Breast epithelium (tissue), 4 donors: ENCODE measurements at places on chromosomes 6 and 20. TPM values are rescaled to one million over a fixed set of nuclear protein-coding genes. Genes with fewer than 3 reads are reported as not detected.
A peak's percentile ranks its signal among the peaks of the same experiment; 100 is the strongest.

The HSPA1B gene
- total RNA-seq: 113 TPM

The AAR2 gene
- total RNA-seq: 38.5 TPM

The DNAH8 gene
- not detected for total RNA-seq

The C20orf96 gene
- total RNA-seq: 2.6 TPM

The C20orf141 gene
- not detected for total RNA-seq

The LAMA4 gene
- total RNA-seq: 142 TPM

The DSN1 gene
- 13.1 TPM for total RNA-seq

The PTK7 gene
- total RNA-seq: 52.1 TPM

The MLN gene
- not detected for total RNA-seq

The CDSN gene
- total RNA-seq: not detected

The GUCA1A gene
- total RNA-seq: not detected

The CLVS2 gene
- total RNA-seq: not detected

The RSPO4 gene
- total RNA-seq: not detected

The SYCP2 gene
- 12.5 TPM for total RNA-seq

The SIRPB1 gene
- 5.8 TPM for total RNA-seq

The RIMS4 gene
- total RNA-seq: 0.66 TPM

The GCNT2 gene
- 22.0 TPM for total RNA-seq

The DNAAF9 gene
- 15.7 TPM for total RNA-seq

The DHX35 gene
- 20.3 TPM for total RNA-seq

The CAP2 gene
- 3.9 TPM for total RNA-seq

GRCh38 chr6:53746442-53747103 is 48.2 kb upstream of the LRRC1 start:
- no peak overlapping the region for H3K4me3 ChIP-seq
- DNase-seq: no peak
- peak overlapping the region; percentile 10 for H3K27ac ChIP-seq
- H3K4me1 ChIP-seq: no peaks in the 10 kb centered on the region
- no peaks in the 10 kb centered on the region for H3K36me3 ChIP-seq

GRCh38 chr6:112007805-112008204 is 46.1 kb upstream of the CCN6 start:
- H3K27ac ChIP-seq: no peak overlapping the region
- no peaks in the 10 kb centered on the region for H3K4me1 ChIP-seq
- H3K27me3 ChIP-seq: no peaks in the 10 kb centered on the region
- H3K36me3 ChIP-seq: no peaks in the 10 kb centered on the region
- no peak overlapping the region for H3K4me3 ChIP-seq

DNA sequence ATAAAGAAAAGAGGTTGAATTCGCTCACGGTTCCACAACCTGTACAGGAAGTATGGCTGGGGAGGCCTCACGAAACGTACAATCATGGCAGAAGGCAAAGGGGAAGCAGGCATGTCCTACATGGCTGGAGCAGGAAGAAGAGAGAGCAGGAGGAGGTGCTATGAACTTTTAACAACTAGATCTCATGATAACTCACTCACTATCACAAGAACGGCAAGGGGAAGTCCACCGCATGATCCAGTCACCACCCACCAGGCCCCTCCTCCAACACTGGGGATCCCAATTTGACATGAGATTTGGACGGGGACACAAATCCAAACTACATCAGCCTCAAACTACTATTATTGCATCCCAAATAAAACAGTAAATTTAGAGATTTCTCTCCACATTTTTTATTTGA is 53.6 kb upstream of the CST7 start:
- no peak for DNase-seq
- H3K27me3 ChIP-seq: no peaks in the 10 kb centered on the region
- no peak overlapping the region for H3K27ac ChIP-seq
- H3K4me1 ChIP-seq: no peaks in the 10 kb centered on the region

DNA sequence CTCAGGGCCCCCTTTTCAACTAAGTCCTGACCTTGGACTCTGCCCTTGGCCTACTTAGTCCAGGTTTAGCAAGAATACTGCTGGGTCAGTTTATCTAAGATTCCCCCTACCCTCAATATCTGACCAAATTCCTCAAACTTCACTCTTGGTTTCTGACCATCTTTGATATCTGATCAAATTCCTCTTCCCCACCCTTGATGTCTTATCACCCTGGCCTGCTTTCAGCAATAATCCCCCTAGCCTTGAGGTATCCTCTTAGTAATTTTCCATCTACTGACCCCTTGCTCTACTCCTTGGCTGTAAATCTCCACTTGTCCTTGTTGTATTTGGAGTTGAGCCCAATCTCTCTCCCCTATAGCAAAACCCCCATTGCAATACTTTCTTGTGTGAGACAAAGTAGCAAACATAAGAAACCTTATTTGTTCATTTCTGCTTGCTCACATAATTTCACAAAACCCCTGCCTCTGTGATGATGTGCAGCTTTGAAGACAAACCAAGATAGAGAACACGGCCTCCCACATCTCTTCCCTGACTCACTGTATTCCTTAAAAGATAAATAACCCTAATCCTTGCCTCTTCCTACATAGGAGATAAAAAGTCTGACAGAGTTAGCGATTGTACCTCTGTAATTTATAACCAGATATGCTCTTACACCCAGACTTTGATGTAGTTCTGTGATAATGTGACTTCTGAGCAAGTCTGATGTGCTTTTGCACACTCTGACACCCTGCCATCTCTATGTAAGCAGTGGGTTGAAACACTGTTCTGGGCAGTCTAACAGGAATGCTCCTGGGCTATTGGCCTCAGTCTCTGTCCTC is 13.8 kb upstream of the IYD start:
- no peaks in the 10 kb centered on the region for H3K27me3 ChIP-seq
- no peak for DNase-seq
- H3K27ac ChIP-seq: no peak overlapping the region

DNA sequence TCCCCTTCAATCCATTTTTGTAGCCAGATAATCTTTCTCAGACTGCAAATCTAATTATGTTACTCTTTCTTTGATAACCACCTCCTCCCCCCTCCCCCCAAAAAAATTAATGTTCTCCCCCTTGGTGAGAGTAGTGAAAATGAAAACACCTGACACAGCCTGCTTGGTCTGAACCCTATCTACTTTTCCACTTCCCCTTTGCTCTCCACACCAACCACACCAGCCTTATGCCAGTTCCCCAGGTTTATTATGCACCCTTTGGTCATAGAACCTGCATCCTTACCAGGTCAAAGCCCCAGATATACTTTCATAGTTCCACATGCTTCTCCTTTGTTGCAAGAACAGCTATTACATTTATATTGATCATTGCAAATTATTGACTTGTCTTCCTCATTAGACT is 19.4 kb downstream of the PFDN4 start:
- no peak for DNase-seq
- no peaks in the 10 kb centered on the region for H3K36me3 ChIP-seq
- no peak overlapping the region for H3K4me3 ChIP-seq
- H3K27ac ChIP-seq: no peak overlapping the region
- no peaks in the 10 kb centered on the region for H3K4me1 ChIP-seq
- H3K27me3 ChIP-seq: no peaks in the 10 kb centered on the region

DNA sequence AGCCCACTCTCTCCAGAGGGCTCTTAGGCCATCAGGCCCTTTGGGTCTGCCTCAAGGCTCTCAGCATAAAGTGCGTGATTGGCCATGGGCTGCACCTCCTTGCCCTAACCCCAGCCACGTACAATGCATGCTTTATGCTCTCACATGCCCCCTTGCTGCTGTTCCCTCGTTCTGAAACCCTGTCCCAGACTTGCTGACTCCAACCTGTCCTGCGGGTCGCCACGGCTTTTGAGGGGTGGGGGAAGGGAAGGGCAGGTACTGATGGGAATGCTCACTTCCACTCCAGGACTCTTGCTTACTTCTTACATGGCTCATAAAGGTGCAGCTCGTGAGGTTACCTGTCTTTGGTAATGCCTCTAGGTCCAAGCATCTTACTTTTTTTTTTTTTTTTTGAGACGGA is 6.0 kb downstream of the ARMC12 start:
- no peaks in the 10 kb centered on the region for H3K27me3 ChIP-seq
- H3K4me1 ChIP-seq: no peaks in the 10 kb centered on the region
- H3K27ac ChIP-seq: no peak overlapping the region
- DNase-seq: no peak
- H3K4me3 ChIP-seq: no peak overlapping the region

- H3K4me1 ChIP-seq: no peaks in the 10 kb centered on the region
- no peaks in the 10 kb centered on the region for H3K27me3 ChIP-seq
- H3K36me3 ChIP-seq: no peaks in the 10 kb centered on the region
- no peak overlapping the region for H3K4me3 ChIP-seq
- no peak overlapping the region for H3K27ac ChIP-seq
- no peak for DNase-seq
Measured at GRCh38 chr6:26222571-26222970, 135.3 kb downstream of the HFE start.

- no peak overlapping the region for H3K27ac ChIP-seq
- no peaks in the 10 kb centered on the region for H3K4me1 ChIP-seq
- no peaks in the 10 kb centered on the region for H3K27me3 ChIP-seq
Measured at GRCh38 chr6:158544428-158544827, 15.5 kb upstream of the TMEM181 start.

GRCh38 chr6:139381216-139381865 is 6.9 kb upstream of the CITED2 start:
- no peak overlapping the region for H3K27ac ChIP-seq
- no peaks in the 10 kb centered on the region for H3K27me3 ChIP-seq
- no peaks in the 10 kb centered on the region for H3K4me1 ChIP-seq

DNA sequence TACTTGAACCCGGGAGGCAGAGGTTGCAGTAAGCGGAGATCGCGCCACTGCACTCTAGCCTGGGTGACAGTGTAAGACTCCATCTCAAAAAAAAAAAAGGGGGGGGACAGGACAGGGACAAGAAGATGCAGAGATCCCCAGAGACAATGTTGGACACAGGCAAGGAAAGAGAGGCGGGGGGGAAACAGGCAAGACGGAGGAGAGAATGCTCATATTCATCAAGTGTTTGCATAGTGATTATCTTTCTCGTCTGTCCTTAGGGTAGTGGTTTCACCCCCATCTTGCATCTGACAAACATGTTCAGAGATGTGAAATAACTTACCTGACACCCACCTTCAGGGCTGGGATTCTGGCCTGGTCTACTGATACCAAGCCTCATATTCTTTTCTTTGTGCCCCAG is 29.0 kb downstream of the CHMP4B start:
- DNase-seq: no peak
- H3K27me3 ChIP-seq: no peaks in the 10 kb centered on the region
- no peaks in the 10 kb centered on the region for H3K36me3 ChIP-seq
- H3K27ac ChIP-seq: no peak overlapping the region
- no peaks in the 10 kb centered on the region for H3K4me1 ChIP-seq

- H3K4me3 ChIP-seq: no peak overlapping the region
- H3K27me3 ChIP-seq: no peaks in the 10 kb centered on the region
- no peak for DNase-seq
- no peak overlapping the region for H3K27ac ChIP-seq
Measured at GRCh38 chr6:27966044-27966443, 9.0 kb downstream of the OR2B6 start.

GRCh38 chr20:63070301-63070625 is 63.5 kb upstream of the BHLHE23 start:
- no peak overlapping the region for H3K27ac ChIP-seq
- H3K27me3 ChIP-seq: peaks cover 6% of the 10 kb centered on the region
- H3K36me3 ChIP-seq: no peaks in the 10 kb centered on the region
- H3K4me1 ChIP-seq: no peaks in the 10 kb centered on the region

- no peaks in the 10 kb centered on the region for H3K27me3 ChIP-seq
- peak; percentile 48 for DNase-seq
- H3K27ac ChIP-seq: peak overlapping the region; percentile 36
- no peaks in the 10 kb centered on the region for H3K4me1 ChIP-seq
- H3K36me3 ChIP-seq: peaks cover 20% of the 10 kb centered on the region
Measured at GRCh38 chr20:35008411-35009342, 53.0 kb downstream of the MYH7B start.

- no peaks in the 10 kb centered on the region for H3K27me3 ChIP-seq
- DNase-seq: no peak
- H3K4me3 ChIP-seq: no peak overlapping the region
Measured at GRCh38 chr20:33410081-33410742, 8.9 kb upstream of the CDK5RAP1 start.

DNA sequence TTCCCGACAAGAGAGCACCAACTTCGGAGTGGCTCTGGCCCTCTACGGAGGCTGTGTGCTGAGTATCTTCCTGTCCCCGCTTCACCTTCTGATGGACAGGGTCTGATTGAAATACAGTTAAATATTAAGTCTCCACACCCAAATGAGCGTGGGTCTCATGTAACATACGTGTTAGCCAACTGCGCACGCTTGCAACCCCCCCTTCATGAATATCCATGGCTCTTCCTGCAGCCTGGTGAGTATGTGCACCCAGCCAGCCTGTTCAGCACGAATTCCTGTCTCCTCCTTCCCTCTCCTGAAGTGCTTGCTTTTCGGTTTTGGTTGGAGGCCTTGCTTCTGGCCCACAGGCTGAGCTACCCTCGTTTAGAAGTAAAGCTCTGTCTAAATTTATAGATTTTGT is 102.9 kb upstream of the FRMD1 start:
- H3K4me1 ChIP-seq: no peaks in the 10 kb centered on the region
- no peaks in the 10 kb centered on the region for H3K36me3 ChIP-seq
- no peak for DNase-seq
- H3K27ac ChIP-seq: no peak overlapping the region
- H3K27me3 ChIP-seq: no peaks in the 10 kb centered on the region

DNA sequence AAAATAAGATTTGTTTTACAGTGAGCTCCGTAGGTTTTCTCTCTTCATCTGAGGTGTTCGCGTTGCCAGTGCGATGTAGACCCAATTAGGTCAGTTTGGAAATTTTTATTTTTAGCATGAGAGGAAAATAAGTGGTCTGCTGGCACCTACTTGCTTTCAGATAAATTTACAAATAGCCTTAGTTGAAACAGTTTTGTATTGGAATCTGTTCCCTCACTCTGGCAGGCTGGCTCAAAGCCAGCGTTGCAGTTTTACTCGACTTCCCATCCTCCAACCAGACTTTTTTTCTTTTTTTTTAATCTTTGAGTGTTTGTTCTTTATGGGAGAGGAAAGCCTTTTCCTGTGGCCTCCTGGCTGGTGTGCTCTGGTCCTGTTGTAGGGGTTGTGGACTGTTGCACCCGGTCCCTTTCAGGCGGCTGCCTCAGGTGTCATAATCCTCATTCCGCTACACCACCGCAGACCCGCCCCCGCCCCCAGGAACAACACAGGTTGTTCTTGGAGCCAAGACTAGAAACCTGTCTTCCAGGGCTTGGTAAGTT is 46.7 kb downstream of the TIAM2 start:
- no peaks in the 10 kb centered on the region for H3K4me1 ChIP-seq
- no peaks in the 10 kb centered on the region for H3K36me3 ChIP-seq
- DNase-seq: no peak

GRCh38 chr20:62433658-62434497 is 6.5 kb upstream of the RBBP8NL start:
- no peaks in the 10 kb centered on the region for H3K27me3 ChIP-seq
- no peak for DNase-seq
- no peak overlapping the region for H3K4me3 ChIP-seq
- no peaks in the 10 kb centered on the region for H3K4me1 ChIP-seq
- H3K27ac ChIP-seq: no peak overlapping the region
- H3K36me3 ChIP-seq: no peaks in the 10 kb centered on the region

- peak overlapping the region; percentile 10 for H3K27ac ChIP-seq
- H3K4me3 ChIP-seq: no peak overlapping the region
- no peaks in the 10 kb centered on the region for H3K36me3 ChIP-seq
- H3K4me1 ChIP-seq: no peaks in the 10 kb centered on the region
- H3K27me3 ChIP-seq: peaks cover 11% of the 10 kb centered on the region
Measured at GRCh38 chr20:57289391-57290177, 23.1 kb upstream of the BMP7 start.

GRCh38 chr6:33192671-33193602 is 670 bp upstream of the COL11A2 start:
- no peaks in the 10 kb centered on the region for H3K36me3 ChIP-seq
- no peak for DNase-seq
- H3K27ac ChIP-seq: peak overlapping the region; percentile 76

- DNase-seq: no peak
- no peaks in the 10 kb centered on the region for H3K4me1 ChIP-seq
- no peak overlapping the region for H3K4me3 ChIP-seq
- no peaks in the 10 kb centered on the region for H3K36me3 ChIP-seq
- H3K27me3 ChIP-seq: no peaks in the 10 kb centered on the region
- H3K27ac ChIP-seq: no peak overlapping the region
Measured at GRCh38 chr6:123965894-123966293, 162.2 kb downstream of the NKAIN2 start.
